ENCODE measurements at places on chromosomes 11 and 22. TPM values are rescaled to one million over a fixed set of nuclear protein-coding genes. Genes with fewer than 3 reads are reported as not detected.

OR8K5 gene
- total RNA-seq: not detected

RIMBP3C gene
- 0.34 TPM for total RNA-seq

HSPB2 gene
- not detected for total RNA-seq

EXPH5 gene
- 0.65 TPM for total RNA-seq

OR4C16 gene
- total RNA-seq: not detected

SMARCB1 gene
- 92.4 TPM for total RNA-seq

HMGXB4 gene
- total RNA-seq: 45.7 TPM

SMIM35 gene
- total RNA-seq: 0.16 TPM

DNA sequence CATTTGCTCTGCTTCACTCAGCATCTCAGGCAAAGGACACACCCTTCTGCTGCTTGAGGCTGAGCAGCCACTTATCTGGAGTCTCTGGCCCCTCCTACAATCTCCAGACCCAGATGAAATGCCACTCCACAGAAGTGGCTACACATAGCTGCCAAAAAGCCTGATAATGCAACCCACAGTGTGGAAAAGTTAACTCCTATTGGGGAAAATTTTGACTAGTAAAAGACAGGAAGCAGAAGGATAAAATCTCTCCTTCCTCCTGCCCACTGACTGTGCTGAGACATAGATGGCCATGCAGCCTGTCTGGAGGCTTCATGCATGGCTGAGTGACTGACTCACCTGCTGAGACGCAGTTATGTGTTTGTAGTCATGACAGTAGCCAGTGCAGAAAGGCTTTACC lies 92.3 kb upstream of the TEAD1 start:
- no peak for DNase-seq
- H3K36me3 ChIP-seq: no peaks in the 10 kb centered on the region
- peaks cover 8% of the 10 kb centered on the region for H3K27me3 ChIP-seq
- no peak overlapping the region for H3K27ac ChIP-seq

- no peaks in the 10 kb centered on the region for H3K4me1 ChIP-seq
- DNase-seq: no peak
- H3K27me3 ChIP-seq: no peaks in the 10 kb centered on the region
- no peaks in the 10 kb centered on the region for H3K36me3 ChIP-seq
Measured at GRCh38 chr11:27612932-27613880, 87.0 kb downstream of the BDNF start.

- no peak overlapping the region for H3K27ac ChIP-seq
- H3K27me3 ChIP-seq: peaks cover 4% of the 10 kb centered on the region
- H3K4me3 ChIP-seq: no peak overlapping the region
- no peaks in the 10 kb centered on the region for H3K36me3 ChIP-seq
Measured at GRCh38 chr11:19980957-19981669, 179.2 kb downstream of the DBX1 start.

GRCh38 chr11:62930157-62930556 lies 9.0 kb upstream of the CHRM1 start:
- peaks cover 45% of the 10 kb centered on the region for H3K27me3 ChIP-seq
- H3K4me3 ChIP-seq: no peak overlapping the region
- peaks cover 11% of the 10 kb centered on the region for H3K4me1 ChIP-seq
- no peaks in the 10 kb centered on the region for H3K36me3 ChIP-seq
- no peak overlapping the region for H3K27ac ChIP-seq

GRCh38 chr11:14374922-14375830 lies 16.2 kb upstream of the RRAS2 start:
- H3K36me3 ChIP-seq: no peaks in the 10 kb centered on the region
- no peak for DNase-seq
- peak overlapping the region; percentile 28 for H3K4me3 ChIP-seq
- peaks cover 13% of the 10 kb centered on the region for H3K27me3 ChIP-seq
- peak overlapping the region; percentile 86 for H3K27ac ChIP-seq

GRCh38 chr11:121040614-121041002 lies 16.7 kb downstream of the TBCEL start:
- peaks cover 3% of the 10 kb centered on the region for H3K36me3 ChIP-seq
- peaks cover 25% of the 10 kb centered on the region for H3K4me1 ChIP-seq
- H3K27me3 ChIP-seq: no peaks in the 10 kb centered on the region
- H3K27ac ChIP-seq: no peak overlapping the region
- no peak for DNase-seq
- H3K4me3 ChIP-seq: no peak overlapping the region

- H3K4me1 ChIP-seq: no peaks in the 10 kb centered on the region
- H3K36me3 ChIP-seq: no peaks in the 10 kb centered on the region
- no peak overlapping the region for H3K27ac ChIP-seq
- H3K27me3 ChIP-seq: peaks cover 5% of the 10 kb centered on the region
- DNase-seq: no peak
Measured at GRCh38 chr11:57378186-57378585, 2.8 kb downstream of the PRG3 start.

DNA sequence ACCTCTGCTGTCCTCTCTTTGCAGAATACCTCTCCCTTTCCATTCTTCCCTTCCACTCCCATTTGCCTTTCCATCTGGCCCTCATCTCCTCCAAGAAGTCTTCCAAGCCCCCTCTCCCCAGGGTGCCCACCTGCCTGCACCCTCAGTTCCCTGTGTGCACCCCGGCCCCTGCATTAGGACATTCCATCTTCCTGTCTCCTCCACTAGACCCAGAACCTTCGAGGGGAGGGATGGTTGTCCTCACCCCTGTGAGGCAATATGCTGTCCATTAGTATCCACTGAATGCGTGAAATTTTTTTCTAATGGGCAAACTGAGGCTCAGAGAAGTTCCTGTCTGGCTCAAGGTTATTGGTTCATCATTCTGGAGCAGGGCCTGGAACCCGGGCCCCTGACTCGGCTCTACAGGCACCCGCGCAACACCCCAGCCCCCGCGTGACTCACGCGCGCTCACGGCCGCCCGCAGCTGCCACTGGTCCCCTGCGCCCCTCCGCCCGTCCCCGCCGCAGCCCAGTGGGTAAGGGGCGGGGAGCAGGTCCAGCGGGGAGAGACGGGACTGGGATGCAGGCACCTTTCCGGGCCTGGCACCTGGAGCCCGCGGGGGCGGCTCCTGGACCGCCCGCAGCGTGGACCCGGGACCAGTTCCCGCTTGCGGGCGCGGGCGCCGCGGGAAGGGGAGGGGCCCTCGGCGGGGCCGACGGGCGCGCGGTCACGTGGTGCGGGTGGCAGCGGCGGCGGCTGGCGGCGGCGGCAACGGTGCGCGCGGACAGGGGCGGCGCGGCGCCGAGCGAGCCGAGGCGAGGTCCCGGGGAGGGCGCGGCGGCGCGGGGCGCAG lies 7.0 kb downstream of the SEPTIN3 start:
- H3K36me3 ChIP-seq: no peaks in the 10 kb centered on the region
- H3K4me1 ChIP-seq: peaks cover 21% of the 10 kb centered on the region
- peak; percentile 62 for DNase-seq
- peak overlapping the region; percentile 70 for H3K4me3 ChIP-seq
- peak overlapping the region; percentile 3 for H3K27ac ChIP-seq

- DNase-seq: no peak
- no peak overlapping the region for H3K4me3 ChIP-seq
- peaks cover 6% of the 10 kb centered on the region for H3K36me3 ChIP-seq
- H3K27me3 ChIP-seq: no peaks in the 10 kb centered on the region
- no peak overlapping the region for H3K27ac ChIP-seq
- peaks cover 4% of the 10 kb centered on the region for H3K4me1 ChIP-seq
Measured at GRCh38 chr22:20033045-20033706, 12.3 kb downstream of the TANGO2 start.

GRCh38 chr22:33958741-33959140 lies 38.5 kb upstream of the LARGE1 start:
- H3K36me3 ChIP-seq: no peaks in the 10 kb centered on the region
- H3K27me3 ChIP-seq: no peaks in the 10 kb centered on the region
- DNase-seq: no peak
- H3K27ac ChIP-seq: no peak overlapping the region

DNA sequence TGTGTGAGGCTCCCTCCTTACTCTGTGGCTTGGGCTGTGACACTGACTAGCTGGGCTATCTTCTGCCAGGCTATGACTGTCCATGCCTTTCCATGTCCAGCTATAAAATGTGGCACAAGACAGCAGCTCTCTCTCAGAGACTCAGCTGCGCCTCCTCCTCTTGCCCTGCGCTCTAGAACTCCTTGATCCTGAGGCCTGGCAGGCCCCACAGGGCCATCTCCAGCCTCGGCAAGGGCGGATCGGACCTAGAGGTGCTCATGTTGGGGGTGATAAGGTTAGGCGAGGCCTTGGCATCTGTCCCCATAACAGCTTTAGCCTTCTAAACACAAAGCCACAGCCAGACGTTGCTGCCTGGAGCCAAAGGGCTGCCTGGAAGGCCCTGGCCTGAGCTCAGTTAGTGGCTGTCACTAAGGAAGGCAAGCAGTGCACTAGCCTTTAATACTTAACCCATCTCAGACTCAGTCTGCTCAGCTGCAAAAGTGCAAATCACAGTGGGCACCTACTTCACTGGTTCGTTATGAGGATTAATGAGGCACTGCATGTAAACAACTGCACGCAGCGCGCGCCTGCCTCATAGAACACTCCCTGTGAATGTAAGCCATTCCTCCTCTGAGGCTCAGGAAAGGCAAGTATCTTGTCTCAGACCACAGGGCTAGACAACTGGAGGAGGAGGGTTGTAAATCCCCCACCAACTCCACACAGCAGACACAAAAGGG lies 1.2 kb downstream of the GUCD1 start:
- H3K27me3 ChIP-seq: no peaks in the 10 kb centered on the region
- peaks cover 53% of the 10 kb centered on the region for H3K4me1 ChIP-seq
- peak overlapping the region; percentile 98 for H3K4me3 ChIP-seq
- H3K27ac ChIP-seq: peak overlapping the region; percentile 93

DNA sequence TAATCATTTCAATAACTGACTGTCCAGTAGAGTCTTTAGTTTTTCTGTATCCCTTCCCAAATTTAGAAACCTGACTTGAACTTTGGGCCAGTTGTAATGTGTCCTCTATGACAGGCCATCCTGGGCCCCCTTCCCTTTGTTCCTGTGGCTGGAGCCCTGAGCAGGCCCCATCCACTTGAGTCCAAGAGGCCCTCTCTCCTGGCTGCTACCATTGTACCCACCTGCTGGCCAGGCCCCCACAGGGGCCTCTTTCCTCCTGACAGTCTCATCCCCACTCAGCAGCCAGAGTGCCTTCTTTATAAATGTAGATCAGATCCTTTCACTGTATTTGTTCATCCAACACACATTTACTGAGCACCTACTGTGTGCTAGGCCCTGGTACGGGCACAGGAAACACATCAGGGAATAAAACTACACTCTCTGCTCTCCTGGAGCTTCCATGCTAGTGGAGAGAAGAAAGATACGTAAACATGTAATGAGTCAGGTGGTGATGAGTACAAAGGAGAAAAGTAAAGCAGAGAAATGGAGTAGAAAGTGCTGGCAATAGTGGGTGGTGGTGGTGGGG lies 2.7 kb upstream of the LRP5 start:
- peak overlapping the region; percentile 1 for H3K27ac ChIP-seq
- peak overlapping the region; percentile 28 for H3K4me3 ChIP-seq
- DNase-seq: no peak
- H3K36me3 ChIP-seq: peaks cover 4% of the 10 kb centered on the region
- peaks cover 7% of the 10 kb centered on the region for H3K27me3 ChIP-seq
- H3K4me1 ChIP-seq: peaks cover 42% of the 10 kb centered on the region

GRCh38 chr22:19869497-19870152 lies 15.0 kb upstream of the GNB1L start:
- peaks cover 9% of the 10 kb centered on the region for H3K27me3 ChIP-seq
- no peak for DNase-seq
- no peak overlapping the region for H3K27ac ChIP-seq
- no peaks in the 10 kb centered on the region for H3K4me1 ChIP-seq
- no peak overlapping the region for H3K4me3 ChIP-seq

- H3K27ac ChIP-seq: no peak overlapping the region
- no peak overlapping the region for H3K4me3 ChIP-seq
- no peak for DNase-seq
- H3K4me1 ChIP-seq: no peaks in the 10 kb centered on the region
- H3K27me3 ChIP-seq: peaks cover 3% of the 10 kb centered on the region
Measured at GRCh38 chr11:45320371-45320770, 34.2 kb upstream of the SYT13 start.

DNA sequence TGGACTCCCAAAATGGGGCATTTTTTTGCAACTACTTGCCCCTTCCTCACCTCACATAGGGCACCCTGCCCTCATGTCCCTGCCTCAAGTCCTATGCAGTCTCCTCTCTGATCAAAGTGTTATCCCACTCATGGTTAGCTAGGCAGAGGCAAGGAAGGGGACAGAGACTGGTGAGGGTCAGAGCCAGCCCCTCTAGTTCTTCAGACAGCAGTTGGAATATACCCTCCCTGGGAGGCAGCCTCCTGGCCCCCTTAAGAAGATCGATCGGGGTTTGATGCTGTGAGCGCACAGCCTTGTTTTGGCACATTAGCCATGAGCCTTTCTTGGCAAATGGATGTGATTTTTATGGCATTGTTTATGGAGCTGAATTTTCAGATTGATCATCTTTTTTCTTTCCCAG lies 436.9 kb downstream of the BUD13 start:
- H3K27me3 ChIP-seq: peaks cover 2% of the 10 kb centered on the region
- no peak for DNase-seq
- H3K4me3 ChIP-seq: no peak overlapping the region
- no peak overlapping the region for H3K27ac ChIP-seq
- H3K4me1 ChIP-seq: no peaks in the 10 kb centered on the region
- no peaks in the 10 kb centered on the region for H3K36me3 ChIP-seq

DNA sequence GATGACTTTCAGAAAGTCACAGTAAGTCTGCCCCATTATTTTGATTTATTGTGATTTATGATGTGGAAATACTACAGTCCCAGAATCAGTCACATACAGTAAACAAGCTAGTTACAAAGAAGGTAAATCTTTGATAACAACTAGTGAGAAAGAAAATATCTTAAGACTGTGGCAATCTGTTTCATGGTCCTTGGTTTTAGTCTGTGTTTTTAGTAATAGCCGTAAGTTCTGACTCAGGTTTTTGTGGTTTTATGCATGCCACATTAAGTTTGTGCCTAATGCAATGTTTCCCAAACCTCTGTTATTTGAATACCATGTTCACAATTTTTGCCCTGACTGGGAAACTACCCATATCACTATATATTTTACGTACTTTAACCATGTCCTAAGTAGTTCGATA lies 6.7 kb downstream of the CEP295 start:
- no peak for DNase-seq
- no peak overlapping the region for H3K4me3 ChIP-seq
- H3K27me3 ChIP-seq: no peaks in the 10 kb centered on the region
- peak overlapping the region; percentile 15 for H3K27ac ChIP-seq
- H3K4me1 ChIP-seq: peaks cover 47% of the 10 kb centered on the region

DNA sequence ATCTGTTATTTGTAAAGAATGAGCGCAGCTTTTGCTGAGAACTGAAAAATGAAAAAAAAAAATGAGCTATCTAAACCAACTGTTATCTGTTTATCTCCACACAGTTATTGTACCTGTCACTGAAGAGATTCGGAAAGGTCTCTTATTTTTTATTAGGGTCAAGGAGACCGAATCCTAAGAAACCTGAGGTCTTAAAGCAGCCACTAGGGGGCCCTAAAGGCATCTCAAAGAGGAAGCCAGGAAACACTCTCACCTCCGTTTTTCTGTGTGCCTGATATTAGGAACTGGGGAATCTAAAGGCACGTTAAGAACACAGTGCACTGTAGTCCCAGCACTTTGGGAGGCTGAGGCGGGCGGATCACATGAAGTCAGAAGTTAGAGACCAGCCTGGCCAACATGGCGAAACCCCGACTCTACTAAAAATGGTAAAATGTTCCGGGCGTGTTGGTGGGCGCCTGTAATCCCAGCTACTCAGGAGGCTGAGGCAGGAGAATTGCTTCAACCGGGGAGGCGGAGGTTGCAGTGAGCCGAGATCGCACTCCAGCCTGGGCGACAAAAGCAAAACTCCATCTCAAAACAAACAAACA lies 3.5 kb upstream of the LARGE1 start:
- H3K4me3 ChIP-seq: no peak overlapping the region
- DNase-seq: no peak
- H3K27ac ChIP-seq: no peak overlapping the region

- DNase-seq: no peak
- H3K36me3 ChIP-seq: peaks cover 13% of the 10 kb centered on the region
- peak overlapping the region; percentile 87 for H3K4me3 ChIP-seq
- peaks cover 37% of the 10 kb centered on the region for H3K4me1 ChIP-seq
Measured at GRCh38 chr22:41302021-41302767, 869 bp downstream of the ZC3H7B start.
